ENCODE measurements at places on chromosomes 7 and 10. TPM values are rescaled to one million over a fixed set of nuclear protein-coding genes. Genes with fewer than 3 reads are reported as not detected.

- DNase-seq: no peak
These were observed 24.1 kb upstream of the TNS3 start for GRCh38 chr7:47605816-47606575.

DNA sequence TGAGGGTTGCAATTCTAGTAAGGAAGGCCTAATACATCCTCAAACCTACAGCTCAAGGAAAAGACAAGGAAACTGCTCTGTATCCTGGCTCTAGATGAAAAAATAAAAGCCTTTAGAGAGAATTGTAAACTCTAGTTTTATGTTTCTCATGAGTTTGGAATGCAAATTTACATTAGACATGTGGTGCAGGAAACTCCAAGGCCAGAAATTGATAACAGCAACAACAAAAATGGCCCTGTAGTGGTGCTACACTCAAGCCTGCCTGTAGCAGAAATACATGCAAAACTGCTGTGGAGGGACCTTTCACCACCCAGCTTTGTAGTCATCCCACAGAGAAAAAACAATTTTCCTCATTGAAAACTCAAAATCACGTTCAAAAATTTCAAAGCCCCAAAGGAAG is 546.7 kb upstream of the LRRN3 start:
- DNase-seq: no peak

Gene ADGRA1
- polyA plus RNA-seq: 1.9 TPM

- DNase-seq: no peak
These were observed 4.6 kb downstream of the FOXL3 start for GRCh38 chr7:294440-295154.

DNA sequence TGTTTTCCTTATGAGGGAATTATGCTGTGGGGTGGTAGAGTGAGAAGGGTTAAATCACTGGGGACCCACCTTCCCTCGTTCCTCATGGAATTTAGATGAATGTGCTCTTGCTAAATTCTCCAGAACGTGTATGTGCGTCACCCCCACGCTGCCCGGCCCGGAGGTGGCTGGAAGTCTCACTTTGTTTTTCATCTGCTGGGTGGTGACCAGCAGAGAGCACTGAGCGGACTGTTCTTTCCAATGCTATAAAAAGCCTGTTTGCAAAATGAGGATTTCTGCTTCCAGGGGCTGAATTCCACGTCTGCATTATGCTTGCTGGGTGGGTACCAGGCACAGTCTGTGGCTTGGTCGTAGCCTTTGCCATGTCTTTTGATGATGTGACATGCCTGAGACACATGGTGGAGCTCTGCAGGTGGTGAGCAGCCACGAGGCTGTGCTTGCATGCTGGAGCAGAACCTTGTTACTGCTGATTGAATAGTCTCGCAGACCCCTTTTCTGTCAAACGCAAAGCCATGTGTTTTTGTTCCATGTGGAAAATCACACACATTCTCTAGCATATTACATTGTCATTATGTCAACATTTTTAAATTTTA is 31.9 kb upstream of the INSYN2A start:
- DNase-seq: no peak

GRCh38 chr10:73655990-73656298 is at the start of gene SYNPO2L:
TSS of gene SYNPO2L (minus strand) at chr10:73656029. CDS start at chr10:73655922, 107 bp downstream.
- no peak for DNase-seq

DNA sequence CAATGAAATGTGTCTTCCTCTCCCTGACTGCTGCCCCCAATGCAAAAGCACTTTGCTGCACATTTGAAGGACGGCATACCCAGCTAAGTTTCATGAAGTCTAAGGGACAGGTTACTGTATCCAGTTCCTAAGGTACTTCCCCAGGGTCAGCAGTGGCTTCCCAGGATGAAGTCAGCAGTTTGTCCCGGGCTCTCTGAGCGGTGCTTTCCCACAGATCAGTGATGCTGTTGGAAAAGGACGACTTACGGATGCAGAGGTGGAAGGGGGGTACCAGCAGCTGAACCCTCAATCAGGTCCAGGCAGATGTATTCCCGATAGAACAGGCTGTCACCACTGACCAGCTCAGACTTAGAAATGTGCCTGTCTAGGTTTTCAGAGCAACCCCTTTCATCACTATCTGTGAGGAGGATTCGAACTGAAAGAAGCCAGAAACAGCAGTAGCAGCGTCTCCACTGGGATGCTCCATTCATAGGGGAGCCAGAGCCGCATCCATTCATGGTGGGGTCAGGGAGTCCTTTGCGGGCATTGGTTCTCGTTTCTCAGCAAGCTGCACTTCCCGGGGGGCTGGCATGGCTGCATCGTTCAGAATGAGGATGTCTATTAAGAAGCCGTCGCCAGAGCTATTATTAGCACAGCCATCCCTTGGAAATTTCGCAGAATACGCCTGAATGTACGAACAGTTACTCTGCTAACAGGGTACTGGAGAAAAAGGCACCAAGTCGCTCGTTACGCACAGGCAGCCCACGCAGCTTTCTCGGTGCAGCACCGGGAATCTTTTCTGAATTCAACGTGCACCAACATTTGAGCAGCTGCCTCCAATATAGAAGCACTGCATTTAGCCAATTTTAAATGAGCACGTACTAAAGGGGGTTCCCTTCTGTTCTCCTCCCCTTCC is 303.7 kb downstream of the PRPF18 start:
- no peak for DNase-seq

Gene HABP2
- 0.52 TPM for polyA plus RNA-seq

DNA sequence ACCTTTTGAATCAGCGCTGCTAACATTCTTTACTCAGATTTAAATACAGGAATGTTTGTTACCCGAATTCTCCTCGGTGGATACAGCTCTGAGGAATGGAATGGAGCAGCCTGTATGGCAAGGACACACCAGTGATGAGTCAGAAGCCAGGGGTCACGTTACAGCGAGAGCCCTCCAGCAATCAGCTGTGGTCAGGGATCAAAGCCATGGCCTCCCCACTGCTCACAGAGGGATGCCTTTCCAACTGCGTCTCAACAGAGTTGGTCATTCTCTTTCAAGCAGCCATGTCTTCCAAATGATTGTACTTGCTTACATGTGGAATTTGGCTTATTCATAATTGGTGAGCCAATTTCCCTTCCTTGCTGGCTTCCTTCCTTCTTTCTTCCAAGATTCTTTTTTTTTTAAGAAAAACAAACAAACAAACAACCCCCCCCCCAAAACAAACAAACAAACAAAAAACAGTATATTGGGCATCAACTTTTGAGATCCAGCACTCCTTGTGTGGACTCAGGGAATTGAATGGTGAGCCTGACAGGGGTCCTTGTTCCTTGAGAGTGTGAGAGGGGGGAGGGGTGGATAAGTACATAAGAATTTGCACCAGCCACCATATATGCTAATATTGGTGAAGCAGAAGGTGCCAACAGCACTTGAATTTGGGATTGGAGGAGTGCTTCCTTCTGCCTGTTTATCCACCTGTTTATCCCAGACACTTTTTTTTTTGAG is 100.2 kb downstream of the ATXN7L1 start:
- no peak for DNase-seq

Gene CALY
- 0.20 TPM for polyA plus RNA-seq

GRCh38 chr7:23214938-23215337 is 31.6 kb upstream of the GPNMB start:
- no peak for DNase-seq

Gene FXYD4
- 0.49 TPM for polyA plus RNA-seq

- DNase-seq: no peak
These were observed 433.9 kb downstream of the RPS24 start for GRCh38 chr10:78467496-78468106.

- DNase-seq: no peak
These were observed 76.1 kb downstream of the GPR37 start for GRCh38 chr7:124689523-124689922.

DNA sequence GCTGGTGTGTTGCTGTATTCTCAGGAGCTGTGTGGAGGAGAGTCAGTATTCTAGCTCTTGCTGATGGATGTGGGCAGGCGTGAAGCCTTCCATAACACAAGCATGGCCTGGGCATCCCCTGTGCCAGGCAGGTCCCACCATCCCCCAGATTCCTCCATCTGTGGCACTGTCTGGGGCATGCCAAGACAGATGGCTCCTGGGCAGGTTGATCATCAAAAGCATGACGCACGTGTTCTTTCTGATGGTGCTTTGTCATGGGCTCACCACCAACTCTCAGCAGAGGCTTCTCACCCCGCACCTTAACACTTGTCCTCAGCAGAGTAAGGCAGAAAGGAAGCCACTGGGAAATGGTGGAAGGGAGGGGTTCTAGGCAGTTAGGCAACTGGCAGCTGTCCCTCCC is 364.3 kb downstream of the PLXNA4 start:
- DNase-seq: no peak

Gene SPDYE8
- 0.19 TPM for polyA plus RNA-seq

DNA sequence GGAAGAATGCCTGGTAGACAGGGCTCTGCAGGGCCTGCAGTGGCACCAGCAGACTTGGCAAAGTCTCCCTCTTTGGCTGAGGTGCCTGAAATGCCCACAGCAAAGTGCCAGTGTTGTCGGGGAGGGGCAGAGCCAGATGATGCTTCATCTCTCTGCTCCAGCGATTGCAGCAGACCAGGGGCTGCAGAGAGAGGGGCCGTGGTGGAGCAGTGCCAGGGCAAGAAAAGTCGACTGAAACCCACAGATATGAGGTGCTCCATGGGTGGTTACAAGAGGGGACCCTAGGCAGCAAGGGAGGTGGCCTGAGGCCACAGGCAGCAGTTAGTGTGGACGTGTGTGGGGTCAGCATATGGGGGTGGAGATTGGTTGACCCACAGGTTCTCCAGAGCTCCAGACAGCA is 123.5 kb upstream of the SHH start:
- DNase-seq: no peak

Gene LIPK
- not detected for polyA plus RNA-seq

Gene ZMIZ2
- 65.3 TPM for polyA plus RNA-seq

- no peak for DNase-seq
These were observed 89.0 kb upstream of the SVIL start for GRCh38 chr10:29723726-29724125.

Gene RAMP3
- 10.7 TPM for polyA plus RNA-seq

DNA sequence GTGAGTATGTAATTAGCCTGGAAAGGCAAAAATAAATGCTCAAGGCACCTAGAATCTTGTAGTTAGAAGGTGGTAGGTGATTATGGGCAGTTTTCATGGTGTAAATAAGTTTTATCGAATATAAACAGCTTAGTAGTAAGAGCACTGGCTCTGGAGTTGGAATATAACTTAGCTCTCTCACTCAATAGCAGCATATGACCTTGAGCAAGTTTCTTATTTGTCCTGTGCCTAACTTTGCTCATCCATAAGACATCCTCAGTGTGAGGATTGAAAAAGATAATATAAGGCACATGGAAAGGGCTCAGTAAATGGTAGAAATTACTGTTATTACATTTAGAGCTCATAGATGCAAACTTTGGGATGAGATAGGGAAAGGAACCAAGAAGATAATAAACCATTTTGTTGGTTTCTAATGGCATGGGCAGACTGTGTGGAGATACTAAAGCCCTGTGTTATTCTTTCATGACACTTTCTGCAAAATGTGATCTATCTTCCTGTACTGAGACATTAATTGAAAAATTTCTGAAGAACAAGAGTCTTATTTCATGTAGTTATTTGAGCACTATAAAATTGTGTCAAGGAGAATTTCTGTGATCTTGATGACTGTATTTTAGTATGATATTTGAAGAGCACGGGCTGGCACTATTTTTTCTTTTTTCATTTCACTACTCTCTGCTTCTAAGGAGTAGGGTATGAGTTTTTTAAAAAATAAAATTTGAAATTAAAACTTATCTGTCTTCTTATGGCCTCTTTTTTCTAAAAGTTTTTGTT is 3.1 kb downstream of the SLK start:
- no peak for DNase-seq

DNA sequence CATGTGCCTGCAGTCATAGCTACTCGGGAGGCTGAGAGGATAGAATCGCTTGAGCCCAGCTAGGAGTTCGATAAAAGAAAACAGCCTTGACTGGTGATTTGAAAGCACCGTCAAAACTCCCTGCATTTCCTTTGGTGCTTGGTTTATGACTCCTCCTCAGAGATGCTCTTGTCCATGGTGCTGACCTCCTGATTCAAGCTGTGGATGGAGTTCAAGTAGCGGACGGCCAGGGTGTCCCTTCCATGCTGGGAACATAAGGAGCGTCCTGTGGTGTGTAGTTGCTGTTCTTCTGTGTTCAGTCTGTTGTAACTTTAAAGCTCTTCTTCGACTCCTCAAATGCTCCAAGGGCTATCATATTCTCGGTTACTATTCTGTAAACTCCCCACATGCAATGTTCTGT is 382.5 kb upstream of the KIAA1217 start:
- peak; percentile 79 for DNase-seq

Gene GJD4
- 0.09 TPM for polyA plus RNA-seq

Gene PLOD3
- 50.1 TPM for polyA plus RNA-seq

Gene SPDYE6
- polyA plus RNA-seq: 1.7 TPM

GRCh38 chr7:40425696-40426095 is 290.9 kb downstream of the SUGCT start:
- DNase-seq: no peak

DNA sequence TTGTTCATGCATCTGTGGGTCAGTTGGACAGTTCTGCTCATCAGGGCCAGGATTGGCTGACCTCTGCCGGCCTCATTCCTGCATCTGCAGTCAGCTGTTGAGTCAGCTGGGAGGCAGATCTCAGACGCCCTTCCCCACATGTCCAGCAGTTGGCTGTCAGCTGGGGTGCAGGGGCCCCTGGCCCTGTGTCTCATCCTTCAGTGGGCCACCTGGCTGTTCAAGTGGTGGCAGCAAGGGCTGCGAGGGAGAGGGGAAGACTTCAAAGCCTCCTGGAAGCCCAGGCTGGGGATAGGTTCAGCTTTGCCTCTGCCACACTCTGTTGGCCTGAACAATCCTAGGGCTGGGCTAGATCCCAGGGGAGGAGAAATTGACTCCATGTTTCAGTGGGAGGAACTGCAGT is 33.2 kb downstream of the TACR2 start:
- no peak for DNase-seq

DNA sequence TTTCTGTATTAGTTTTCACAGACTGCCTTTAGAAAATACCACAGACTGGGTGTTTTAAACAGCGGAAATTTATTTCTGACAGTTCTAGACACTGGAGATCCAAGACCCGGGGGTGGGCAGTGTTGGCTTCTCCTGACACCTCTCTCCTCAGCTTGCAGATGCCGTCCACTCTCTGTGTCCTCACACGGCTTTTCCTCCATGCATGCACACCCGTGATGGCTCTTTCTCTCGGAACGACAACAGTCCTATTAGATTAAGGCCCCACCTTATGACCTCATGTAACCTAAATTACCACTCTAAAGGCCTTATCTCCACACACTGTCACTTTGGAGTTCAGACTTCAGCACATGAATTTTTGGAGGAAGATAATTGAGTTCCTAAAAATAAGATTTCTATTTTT is 142.9 kb upstream of the VWC2 start:
- DNase-seq: no peak

DNA sequence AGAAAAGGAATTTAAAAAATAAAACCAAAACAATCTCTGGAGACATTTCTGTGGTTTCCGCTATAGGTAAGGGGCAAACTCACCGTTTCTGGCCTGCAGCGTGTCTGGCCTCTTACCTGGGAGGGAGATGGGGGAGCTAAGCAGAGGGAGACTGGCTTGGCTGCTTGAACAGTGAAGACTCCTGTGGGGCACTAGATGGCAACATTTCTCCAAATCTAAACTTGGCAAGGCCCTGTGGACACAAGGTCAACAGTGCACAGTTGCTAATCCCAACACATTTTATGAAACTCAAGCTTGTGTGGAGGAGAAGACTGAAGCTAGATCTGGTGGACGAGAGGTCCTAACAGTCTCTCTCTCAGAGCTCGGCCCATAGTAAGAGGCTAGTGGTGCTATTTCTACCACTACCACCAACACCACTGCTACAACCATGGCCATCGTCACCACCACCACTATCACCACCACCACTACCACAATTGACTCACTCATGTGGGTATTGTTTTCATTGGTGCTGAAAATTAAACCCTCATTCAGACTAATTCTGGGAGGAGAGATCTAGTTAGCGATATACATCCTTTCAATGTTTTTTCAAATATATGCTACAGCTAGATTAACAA is 28.4 kb upstream of the CDHR3 start:
- DNase-seq: peak; percentile 33

- DNase-seq: no peak
These were observed 79.3 kb upstream of the PDZD8 start for GRCh38 chr10:117454502-117454901.
